ENCODE measurements at places on chromosomes 5 and 9. TPM values are rescaled to one million over a fixed set of nuclear protein-coding genes. Genes with fewer than 3 reads are reported as not detected.
A peak's percentile ranks its signal among the peaks of the same experiment; 100 is the strongest.

DNA sequence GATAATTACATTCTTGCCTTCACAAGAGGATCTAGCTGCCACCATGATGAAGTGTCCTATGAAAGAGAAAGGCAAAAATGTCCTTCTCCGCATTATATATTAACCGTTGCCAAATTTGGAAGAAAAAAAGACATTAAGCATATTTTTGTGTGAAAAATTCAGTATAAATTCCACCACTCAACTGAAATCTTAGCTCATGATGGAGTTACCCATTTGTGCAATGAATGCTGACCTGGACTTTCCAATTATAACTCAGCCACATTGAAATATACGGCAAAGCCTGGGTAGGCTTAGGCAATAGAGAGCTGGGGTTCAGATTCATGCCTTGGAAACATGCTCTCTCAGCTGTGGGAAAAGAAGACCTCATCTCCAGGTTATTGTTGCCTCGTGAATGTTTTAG, 71.3 kb upstream of the VCAN start:
- no peaks in the 10 kb centered on the region for H3K27me3 ChIP-seq
- no peak overlapping the region for H3K4me3 ChIP-seq
- no peaks in the 10 kb centered on the region for H3K36me3 ChIP-seq
- no peak for DNase-seq
- peaks cover 21% of the 10 kb centered on the region for H3K4me1 ChIP-seq

RBM18 gene
- 9.3 TPM for total RNA-seq

GRCh38 chr9:108003526-108003925, 514.0 kb upstream of the KLF4 start:
- H3K27ac ChIP-seq, result no peak overlapping the region
- H3K36me3 ChIP-seq, result no peaks in the 10 kb centered on the region
- no peak overlapping the region for H3K4me3 ChIP-seq
- H3K4me1 ChIP-seq, result no peaks in the 10 kb centered on the region

GRCh38 chr9:70418822-70419555, 4.5 kb upstream of the KLF9 start:
- H3K4me1 ChIP-seq, result peaks cover 27% of the 10 kb centered on the region
- peaks cover 66% of the 10 kb centered on the region for H3K27me3 ChIP-seq
- peak; percentile 81 for DNase-seq
- H3K36me3 ChIP-seq, result no peaks in the 10 kb centered on the region

DNA sequence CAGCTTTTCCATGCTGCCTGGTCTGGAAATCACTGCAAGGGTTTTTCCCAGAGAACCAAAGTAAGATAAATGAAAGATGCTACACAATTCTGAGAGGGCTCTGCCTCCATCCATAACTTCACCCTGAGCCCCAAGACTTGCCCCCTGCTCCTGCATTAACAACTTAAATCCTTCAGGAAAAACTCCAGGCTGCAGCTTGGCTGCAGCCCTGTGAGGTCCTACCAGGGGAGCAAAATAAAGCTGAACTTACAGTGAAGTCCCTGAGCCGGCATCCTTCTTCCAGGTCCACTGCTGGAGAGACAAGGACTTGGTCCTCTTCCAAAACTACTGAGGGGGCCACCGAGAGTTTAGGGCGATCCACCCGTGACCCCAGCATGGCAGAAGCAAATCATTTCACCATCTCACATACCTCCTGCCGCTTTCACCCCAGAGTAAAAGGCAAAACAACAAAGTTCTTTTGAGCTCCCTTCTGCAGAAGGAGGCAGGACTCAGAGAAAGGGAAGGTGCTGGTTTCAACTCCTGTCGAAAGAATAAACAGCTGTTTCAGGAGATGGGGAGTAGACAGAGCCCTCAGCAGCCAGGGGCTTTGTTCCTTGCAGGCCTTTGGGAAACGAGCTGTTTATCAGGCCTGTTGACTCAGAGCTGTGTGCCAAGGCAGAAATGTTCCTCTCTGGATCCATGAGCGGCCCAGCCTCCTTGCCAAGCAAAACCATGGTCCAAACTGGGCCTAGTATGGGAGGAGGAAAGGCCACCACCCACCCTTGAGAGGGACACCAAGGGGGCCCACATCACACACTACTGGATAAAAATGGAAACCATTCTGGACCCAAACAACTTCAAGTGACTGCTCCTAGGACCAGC, 20.6 kb downstream of the GGTA1 start:
- no peak overlapping the region for H3K4me3 ChIP-seq
- no peak for DNase-seq
- no peaks in the 10 kb centered on the region for H3K36me3 ChIP-seq
- no peaks in the 10 kb centered on the region for H3K4me1 ChIP-seq

DNA sequence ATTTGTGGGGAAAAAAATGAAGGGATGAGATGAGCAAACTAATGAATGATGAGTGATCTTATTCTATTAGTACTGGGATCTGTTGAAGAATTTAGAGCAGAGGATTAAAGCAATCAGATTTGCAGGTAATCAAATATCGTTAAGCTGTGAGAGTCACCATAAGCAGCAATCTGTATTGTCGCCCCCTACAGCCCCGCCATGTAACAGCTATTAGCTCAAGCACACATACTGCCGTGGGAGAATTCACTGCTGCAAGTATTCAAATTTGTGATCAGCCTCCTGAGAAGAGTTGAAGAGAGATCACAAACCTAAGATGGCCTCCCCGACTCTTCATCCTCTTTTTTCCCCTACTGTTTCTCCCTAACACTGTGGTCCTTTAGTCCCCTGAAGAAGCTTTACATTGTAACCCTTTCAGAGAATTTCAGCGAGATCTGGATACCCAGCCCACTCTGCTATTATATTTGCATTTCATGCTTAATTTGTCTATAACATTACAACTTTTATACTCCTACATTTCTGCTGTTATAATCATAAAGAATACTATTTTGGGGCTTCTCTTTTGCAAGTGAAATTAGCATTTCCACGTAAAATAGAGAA, 28.5 kb upstream of the PHF24 start:
- no peaks in the 10 kb centered on the region for H3K36me3 ChIP-seq
- H3K27me3 ChIP-seq, result no peaks in the 10 kb centered on the region
- peak; percentile 91 for DNase-seq
- H3K4me3 ChIP-seq, result no peak overlapping the region
- H3K4me1 ChIP-seq, result no peaks in the 10 kb centered on the region
